Stimulated activated CD4-positive, alpha-beta T cell treated with anti-CD3 and anti-CD28 coated beads, TNF-alpha, amount 100 ng/mL, for 1 hour (primary cell): ENCODE measurements at places on chromosomes 6 and 20.

DNA sequence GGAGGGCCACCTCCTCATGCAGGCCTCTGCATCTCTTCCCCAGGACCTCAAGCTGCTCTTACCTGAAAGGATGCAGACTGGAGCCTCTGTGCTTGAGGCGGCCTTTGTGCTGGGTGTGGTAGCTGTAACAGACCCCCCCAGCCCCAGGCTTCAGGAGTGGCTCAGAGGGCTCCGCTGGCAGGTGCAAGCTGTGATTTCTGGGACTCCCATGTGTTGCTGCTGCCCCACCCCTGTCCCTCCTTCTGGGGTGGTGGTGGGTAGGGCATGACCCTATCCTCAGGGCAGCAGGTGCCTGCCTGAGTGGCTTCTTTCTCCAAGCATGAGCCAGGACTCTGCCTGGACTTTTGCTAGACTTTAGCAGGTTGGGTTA, 121.2 kb downstream of the SULF2 start:
- DNase-seq = no peak

DNA sequence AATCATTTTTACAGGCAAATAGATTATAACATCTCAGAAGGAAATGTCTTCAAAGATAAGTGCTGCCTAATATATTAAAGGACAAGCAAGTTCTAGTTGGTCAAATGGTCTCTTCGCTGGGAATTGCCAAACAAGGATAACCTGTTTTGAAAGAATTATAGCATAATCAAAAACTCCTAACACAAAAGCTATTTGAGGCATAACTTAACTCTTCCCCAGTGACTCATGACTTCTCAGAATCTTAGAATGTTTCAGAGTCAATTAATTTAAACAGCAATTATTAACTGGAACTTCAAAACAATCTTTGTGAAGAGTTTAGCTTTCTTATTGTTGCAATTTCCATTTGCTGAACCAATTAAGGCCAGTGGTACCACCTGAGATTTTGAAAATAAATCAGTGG, 126.6 kb downstream of the MTFR2 start:
- no peak for DNase-seq

- DNase-seq = no peak
These were observed 28.7 kb upstream of the ECI2 start for GRCh38 chr6:4164117-4164442.

GRCh38 chr6:156840136-156840535, 63.0 kb downstream of the ARID1B start:
- DNase-seq = no peak

GRCh38 chr6:124869416-124869815, 92.8 kb upstream of the RNF217 start:
- DNase-seq = no peak

DNA sequence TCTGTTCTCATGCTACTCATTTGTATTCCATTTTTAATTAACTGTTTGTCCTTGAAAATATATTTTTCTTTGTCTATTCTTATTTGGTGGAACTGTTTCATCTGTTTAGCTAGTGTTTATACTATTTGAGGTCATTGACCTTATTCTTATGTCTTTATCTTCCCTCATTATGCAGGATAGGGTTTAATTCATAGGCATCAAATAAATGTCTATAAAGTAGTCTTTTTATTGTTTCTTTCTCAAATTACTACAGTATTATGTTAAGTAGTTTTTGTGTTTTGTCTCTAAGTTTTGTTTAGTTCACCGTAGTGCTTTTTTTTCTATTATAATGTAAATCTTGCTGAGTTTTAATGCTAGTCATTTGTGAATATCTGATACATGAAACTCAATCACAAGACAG, 19.0 kb downstream of the TIAM2 start:
- DNase-seq = no peak

GRCh38 chr20:20796766-20797440, 84.5 kb upstream of the RALGAPA2 start:
- no peak for DNase-seq

DNA sequence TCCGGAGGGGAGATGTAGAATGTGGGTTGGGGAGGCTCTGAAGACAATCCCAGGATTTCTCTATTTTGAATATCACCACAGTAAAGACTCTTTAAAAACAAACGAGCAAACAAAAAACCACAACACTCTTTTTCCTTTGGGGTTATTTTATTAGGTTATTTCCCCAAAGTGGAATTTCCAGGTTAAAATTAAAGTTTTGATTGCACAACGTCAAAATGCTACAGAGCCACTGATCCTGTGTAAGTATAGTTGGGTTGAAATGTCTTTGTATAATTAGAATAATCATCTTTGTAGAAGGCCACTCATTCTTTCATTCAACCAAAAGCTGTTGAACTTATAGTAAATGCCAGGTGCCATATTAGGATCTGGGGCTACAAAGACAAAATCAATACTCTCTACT, 19.6 kb upstream of the PIM1 start:
- DNase-seq = no peak

DNA sequence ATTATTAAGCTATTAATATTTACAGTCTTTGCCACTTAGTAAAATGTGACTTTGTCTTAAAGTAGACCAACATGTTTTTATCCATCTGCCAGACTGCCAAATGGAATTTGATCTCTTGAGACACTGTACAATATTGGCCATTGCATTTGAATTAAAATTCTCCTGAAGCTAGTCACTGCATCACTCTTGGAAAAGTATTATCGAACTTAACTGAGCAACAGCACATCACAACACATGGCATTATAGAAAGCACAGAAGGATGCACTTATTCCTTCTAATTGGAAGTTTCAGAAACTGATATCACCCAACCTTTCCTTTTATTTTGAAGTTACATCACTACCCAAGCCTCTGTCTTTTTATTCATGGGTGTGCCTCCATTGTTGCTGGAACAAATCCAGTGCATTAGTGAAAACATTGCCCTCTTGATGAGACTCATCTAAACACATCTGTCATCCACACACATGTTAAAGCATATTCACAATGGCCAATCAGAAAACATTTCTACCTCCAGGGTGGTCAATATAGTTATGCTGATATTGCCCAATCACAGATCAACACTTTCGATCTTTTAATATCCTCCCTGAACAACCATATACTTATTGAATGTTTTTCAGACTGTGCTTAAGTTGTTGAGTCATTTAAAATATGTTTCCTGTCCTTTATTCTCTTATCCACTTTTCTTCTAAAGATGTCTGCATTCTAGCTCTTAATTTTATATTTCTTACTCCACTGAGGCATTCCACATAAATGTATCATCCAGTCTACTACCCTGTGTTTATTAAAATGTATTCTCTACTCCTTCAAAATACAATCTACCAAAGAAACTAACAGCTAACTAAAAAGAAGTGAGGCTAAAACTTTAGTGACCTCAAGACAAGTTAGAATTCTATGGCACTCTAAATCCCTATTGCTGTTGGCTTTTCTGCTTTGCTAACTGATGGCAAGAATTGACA, 535.0 kb downstream of the RFPL4B start:
- DNase-seq = no peak

DNA sequence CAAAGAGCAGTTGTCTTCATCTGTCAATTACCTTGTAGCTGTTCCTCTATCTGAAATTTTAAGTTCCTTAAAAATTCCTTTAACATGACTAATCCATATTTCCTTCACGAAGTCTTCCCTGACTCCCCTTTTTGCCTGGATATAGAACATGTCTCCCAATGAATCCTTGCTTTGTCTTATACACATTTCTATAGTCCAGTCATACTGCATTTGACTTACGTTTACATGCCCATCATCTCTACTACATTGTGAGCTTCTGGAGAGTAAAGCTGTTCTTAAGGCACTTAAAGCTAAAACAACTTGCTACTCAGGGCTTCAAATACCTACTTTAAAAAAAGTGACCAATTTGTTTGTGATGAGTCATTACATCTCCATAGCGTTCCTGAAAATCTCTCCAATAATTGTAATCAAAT, 4.9 kb downstream of the REV3L start:
- no peak for DNase-seq

- no peak for DNase-seq
These were observed 47.7 kb downstream of the PLAGL2 start for GRCh38 chr20:32159766-32160221.

DNA sequence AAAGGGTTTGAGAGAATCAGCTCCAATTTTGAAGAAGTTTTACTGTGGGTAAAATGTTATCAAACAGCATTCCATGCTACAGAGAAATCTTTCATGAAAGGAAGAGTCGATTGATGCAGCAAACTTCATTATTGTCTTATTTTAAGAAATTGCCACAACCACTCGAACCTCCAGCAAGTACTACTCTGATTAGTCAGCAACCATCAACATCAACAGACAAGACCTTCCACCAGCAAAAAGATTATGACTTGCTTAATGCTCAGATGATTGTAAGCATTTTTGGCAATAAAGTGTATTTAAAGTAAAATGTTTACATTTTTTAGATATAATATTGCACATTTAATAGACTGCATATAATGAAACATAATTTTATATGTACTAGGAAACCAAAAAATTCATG, 87.5 kb downstream of the AKAP7 start:
- DNase-seq = no peak

DNA sequence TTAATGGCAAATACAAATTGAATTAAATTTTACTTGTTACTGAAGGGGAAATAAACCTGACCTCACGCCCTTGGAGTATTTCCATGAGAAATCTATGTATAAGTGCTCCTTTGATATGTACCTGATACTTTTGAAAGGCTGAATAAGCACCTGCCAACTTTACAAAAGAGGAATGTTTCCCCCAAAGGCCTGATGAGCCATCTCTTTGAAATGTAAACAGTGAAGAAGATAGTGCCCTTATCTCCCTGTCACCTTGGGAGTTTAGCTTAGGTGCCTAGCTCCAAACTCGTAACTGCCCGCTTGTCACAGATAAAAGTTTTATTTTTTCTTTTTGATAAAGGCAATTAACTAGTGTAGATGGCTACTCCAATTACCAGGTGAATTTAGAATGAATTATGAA, 1.1 kb upstream of the ZNF343 start:
- DNase-seq = no peak

DNA sequence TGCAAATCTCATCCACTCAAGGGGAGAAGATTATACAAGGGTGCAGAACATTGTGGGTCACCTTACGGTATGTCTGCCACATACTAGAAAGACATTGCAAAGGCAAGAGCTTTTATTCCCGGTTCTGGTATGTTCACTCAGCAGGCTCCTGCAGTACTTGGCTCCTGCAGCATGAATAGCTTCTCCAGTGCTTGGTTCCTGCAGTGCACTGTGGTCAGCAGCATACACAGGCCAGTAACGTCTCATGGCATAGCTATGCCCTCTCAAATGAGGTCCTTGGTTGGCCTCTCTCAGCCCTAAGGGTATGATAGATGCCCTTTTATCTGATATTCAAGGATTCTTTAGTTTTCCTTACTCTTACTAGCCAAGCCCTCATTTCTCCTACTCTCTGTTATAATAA, 12.6 kb downstream of the TCP11 start:
- no peak for DNase-seq

GRCh38 chr6:110703906-110704594, 111.2 kb downstream of the CDK19 start:
- DNase-seq = no peak

DNA sequence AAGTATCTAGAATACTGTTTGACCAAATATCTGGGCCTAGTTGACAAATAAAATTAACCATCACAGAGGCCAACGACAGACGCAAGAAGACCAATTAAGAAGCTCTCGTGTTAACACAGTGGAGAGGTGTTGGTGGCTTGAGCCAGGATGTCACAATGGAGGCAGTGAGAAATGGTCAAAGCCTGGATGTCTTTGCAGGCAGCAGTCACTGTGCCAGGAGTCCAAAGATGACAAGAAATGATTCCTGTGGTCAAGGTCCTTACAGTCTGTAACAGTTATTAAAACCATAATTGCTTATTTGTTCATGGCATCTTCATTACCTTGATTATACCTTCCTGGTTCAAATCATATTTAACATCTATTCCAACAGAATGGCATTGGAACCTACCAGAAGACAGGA, 91.3 kb upstream of the EDN1 start:
- no peak for DNase-seq

GRCh38 chr20:61072398-61072797, 179.7 kb upstream of the CDH4 start:
- DNase-seq = no peak

- DNase-seq = no peak
These were observed 335.1 kb downstream of the BTBD3 start for GRCh38 chr20:12252793-12253192.

DNA sequence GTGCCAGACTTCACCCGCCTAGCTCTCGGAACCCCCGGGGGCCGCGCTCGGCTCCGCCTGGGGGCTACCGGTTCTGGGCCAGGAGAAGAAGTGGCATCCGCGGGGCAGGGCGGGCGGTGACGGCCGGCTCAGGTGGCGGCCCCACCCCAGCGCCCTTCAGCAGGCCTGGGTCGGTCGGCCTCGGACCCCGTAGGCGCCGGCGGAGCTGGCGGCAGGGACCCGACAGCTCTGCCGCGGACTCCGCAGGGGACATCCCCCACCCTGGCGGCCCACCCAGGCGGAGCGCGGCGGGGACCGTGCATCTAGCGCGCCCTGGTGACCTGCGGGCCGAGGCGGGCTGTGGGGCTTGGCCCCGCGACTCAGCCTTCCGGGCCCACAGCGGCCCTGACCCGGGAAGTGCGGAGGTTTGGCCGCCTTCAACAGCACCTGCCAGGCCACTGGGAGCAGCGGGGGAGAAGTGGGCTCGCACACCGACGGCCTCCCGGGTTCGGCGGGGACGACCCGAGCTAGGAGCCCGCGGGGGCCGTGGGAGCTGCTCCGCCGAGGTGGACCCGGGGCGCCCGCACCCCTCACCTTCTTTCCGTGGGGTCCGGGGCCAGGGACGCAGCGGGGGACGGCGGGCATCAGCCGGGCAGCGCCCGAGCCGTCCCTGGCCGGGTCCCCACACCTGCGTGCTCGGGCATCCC, 87.1 kb downstream of the TMEM242 start:
- no peak for DNase-seq

- DNase-seq = no peak
These were observed 114.5 kb downstream of the FYN start for GRCh38 chr6:111758608-111759329.

GRCh38 chr6:101666256-101666655, 272.7 kb downstream of the GRIK2 start:
- no peak for DNase-seq

GRCh38 chr20:48040491-48040890, 255.2 kb upstream of the SULF2 start:
- no peak for DNase-seq

DNA sequence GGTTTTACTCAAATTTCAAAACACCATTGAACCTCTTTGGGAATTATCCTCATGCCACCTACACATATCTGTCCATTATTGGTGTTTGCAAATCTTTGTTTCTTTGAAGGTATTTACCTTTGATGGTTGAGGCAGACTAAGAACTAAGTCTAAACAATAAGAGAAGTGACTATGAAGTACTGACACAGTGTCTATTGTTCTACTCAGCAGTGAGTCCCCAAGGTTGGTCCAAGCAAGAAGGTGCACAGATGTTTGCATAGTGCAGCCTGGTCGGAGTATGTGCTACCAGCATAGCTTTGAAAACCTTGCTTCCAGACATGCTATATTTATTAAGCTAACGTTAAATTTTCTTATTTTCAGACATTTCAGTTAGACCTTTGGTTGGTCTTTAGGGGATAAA, 19.5 kb downstream of the LRRC1 start:
- no peak for DNase-seq

DNA sequence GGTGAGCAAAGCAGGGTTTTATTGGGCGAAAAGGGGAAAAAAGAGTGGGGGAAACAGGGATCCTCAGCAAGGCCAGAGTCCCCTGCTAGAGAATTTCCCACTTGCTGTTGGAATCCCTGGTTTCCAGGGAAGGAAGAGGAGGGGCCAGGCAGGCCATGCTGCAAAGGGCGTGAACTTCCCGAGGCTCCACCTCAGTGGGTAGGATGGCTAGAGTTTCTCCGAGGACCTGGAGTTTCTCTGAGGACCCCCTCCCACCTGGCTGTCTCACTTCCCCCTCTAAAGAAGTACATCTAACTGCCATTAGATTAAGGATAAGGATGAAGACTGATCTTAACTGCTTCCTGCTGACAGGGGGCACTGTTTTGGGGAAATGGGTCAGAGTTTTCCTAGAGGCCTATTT, 1239.3 kb upstream of the GJE1 start:
- no peak for DNase-seq
